ENCODE measurements at places on chromosomes 5 and 9. TPM values are rescaled to one million over a fixed set of nuclear protein-coding genes. Genes with fewer than 3 reads are reported as not detected.

- DNase-seq = no peak
Observed at GRCh38 chr5:110900829-110901228, 162.0 kb downstream of the SLC25A46 start.

Gene ECSCR
- polyA plus RNA-seq = 0.92 TPM

- DNase-seq = peak; percentile 49
Observed at GRCh38 chr9:137064027-137064879, 6.1 kb downstream of the SAPCD2 start.

Gene TMEM174
- polyA plus RNA-seq = not detected

DNA sequence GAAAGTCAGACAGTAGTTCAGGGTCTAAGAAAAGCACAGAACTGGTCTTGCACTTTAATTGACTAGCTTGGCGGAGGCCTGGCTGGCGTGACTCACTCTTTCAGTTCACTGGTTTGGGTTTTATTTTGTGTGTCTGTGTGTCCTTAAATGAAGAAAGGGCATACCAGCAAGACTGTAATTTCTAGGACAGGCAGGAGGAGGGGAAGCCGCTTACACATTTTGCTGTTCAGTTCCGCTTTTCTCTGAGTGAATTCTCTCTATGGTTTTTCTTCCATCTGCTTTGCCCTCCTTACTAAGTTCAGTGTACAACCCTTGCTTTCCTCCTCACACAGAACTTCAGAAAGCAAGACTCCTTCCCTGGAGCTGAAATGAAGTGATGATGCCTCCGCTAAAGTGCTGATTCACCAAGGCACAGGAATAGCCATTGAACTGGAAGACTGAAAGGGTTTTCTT is 150.8 kb downstream of the MEF2C start:
- DNase-seq = no peak

Gene GFI1B
- 0.05 TPM for polyA plus RNA-seq

- no peak for DNase-seq
Observed at GRCh38 chr5:149313151-149313841, 32.0 kb upstream of the GRPEL2 start.

Gene CCNB1
- 8.4 TPM for polyA plus RNA-seq

GRCh38 chr5:149367249-149367971 is 9.6 kb downstream of the PCYOX1L start:
- DNase-seq = peak; percentile 27

- DNase-seq = no peak
Observed at GRCh38 chr9:106619211-106619610, 243.8 kb upstream of the ZNF462 start.

DNA sequence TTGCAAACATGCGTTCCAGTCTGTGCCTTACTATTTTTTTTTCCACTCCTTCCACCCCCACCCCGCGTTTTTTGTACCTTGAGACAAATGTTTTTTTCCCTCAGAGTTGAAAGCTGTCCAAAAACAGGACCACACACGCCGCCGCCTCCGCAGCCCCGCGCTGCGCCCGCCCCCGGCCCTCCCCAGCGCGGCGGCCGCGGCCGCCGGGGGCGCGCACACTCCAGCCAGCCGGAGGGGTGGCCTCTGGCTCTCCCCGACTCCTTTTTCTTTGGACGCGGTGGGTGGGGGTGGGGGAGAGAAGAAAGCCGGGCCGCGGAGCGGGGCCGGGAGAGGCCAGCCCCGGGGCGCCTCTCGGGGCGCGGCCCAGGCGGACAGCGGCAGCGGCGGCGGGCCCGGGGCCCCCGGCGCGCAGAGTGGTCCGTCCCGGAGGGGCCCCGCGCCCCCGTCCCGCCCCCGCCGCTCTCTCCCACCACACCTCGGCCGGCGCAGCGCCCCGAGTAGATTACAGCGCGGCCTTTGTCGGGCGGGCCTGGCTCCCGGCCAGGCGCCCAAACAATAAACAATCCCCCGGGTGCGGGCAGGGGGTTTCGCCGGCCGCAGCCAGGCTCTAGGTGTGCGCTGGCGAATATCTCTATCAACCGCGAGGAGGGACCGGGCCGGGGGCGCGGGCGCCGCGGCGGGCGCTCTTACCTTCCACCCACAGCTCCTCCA is 10.9 kb downstream of the PTCH1 start:
- no peak for DNase-seq

Gene NREP
- 0.57 TPM for polyA plus RNA-seq

Gene ORM2
- polyA plus RNA-seq = not detected

DNA sequence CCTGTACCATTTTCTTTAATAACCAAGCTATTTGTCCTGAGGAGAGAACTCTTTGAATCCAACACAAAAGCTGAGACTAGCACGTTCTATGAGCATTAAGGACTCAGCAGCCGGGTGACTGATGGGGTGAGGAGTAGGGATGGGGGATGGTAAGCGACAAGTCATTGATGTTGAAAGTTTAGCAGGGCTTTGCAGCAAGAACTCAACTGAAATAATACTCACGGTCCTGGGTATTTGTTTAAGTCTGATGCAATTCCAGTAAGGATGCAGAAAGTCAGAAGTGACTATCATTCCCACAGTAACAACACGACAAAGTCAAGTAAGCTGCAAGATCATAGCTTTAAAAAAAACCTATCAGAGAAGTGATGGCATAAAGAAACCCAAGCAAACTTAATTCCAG is 131.1 kb downstream of the ACTL7B start:
- DNase-seq = no peak

GRCh38 chr9:112925058-112925641 is 34.5 kb upstream of the SLC46A2 start:
- no peak for DNase-seq

- DNase-seq = no peak
Observed at GRCh38 chr9:17847908-17848307, 269.0 kb downstream of the SH3GL2 start.

GRCh38 chr5:150598821-150599273 is 41.6 kb upstream of the SYNPO start:
- DNase-seq = no peak

- DNase-seq = no peak
Observed at GRCh38 chr5:72815580-72816283, 729 bp upstream of the TNPO1 start.

DNA sequence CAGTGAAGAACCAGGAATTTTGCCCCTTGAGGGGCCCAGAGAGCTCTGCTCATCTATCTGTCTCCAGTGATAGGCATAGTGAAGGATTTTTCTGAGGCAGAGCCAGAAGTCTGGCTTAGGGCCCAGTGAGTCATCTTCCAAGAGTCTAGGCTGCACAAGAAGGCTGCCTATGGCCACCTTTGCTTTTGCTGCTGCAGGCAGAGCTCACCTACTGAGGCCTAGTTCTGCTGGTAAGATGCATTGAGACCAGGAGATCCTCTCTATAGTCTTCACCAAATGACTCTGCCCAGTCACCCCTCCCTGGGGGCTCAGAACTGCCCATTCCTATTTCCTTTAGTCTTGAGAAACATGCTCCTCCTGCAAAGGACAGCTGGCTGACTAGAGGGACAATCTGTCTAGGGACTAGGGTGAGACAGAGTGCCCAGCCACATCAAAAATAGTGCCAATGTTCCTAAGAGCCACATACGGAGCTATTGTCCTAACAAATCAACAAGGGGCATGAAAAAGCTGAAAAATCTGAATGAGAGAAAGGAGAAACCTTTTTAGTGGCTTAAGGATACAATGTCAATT is 40.3 kb upstream of the CDKN2AIPNL start:
- no peak for DNase-seq

DNA sequence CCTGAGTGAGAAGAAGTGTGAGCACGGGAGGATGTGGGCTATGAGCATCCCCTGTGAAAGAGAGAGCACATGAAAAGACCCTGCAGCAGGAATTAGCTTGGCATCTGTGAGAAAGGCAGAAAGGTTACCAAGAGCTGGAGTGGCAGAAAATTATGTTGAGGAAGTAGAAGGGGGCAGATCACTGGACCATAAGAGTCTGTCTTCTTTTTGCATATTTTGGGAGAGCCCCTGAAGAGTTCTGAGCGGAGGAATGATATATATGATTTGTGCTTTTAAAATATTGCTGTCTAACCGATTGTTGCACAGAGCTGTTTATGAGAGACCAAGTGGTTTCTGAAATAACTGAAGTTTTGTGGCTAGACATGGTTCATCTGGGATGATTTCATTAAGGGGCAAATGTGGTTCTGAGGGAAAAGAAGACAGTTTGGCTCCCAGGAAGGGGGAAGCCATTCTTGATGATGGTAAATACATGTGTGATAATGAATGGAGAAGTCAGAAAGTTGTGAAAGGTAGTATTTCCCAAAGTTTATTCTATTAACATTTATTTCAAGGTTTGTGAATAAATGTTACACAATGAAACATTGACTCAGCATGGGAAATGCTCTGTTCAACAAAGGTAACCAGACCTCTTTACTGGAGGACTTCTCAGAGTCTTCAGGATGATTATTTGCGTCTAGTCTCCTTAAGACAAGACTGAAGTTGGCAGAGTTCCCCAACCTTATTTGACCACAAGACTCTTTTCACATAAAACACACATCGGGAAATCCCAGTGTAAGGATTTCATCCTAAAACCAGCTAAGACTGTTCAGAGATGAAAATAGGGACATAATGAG is 31.5 kb upstream of the ADRB2 start:
- no peak for DNase-seq

Gene ITK
- polyA plus RNA-seq = 168 TPM

Gene FNBP1
- polyA plus RNA-seq = 207 TPM

Gene GPR151
- polyA plus RNA-seq = not detected

Gene LURAP1L
- polyA plus RNA-seq = not detected

GRCh38 chr9:134688661-134689320 is 47.2 kb downstream of the COL5A1 start:
- no peak for DNase-seq

DNA sequence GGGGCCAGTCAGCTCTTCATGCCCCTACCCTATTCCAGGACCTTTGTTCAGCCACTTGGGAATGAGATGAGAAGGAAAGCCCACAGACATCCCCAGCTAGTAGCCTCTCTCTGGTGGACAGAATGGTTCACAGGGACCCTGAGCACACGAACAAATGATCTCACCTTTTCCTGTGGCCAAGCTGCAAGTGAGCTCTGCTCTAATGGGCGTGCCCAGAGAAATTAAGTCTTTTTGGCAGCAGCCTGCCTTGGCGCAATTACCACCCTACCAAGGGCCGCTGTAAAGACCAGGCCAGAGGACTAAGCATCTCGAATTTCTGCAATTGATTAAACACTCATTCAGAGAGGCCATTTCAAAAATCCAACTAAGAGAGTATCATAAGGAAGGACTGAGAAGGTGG is 56.0 kb downstream of the WHRN start:
- no peak for DNase-seq

GRCh38 chr5:36346896-36347690 is 45.4 kb upstream of the RANBP3L start:
- DNase-seq = no peak

GRCh38 chr5:1349246-1349645 is 4.3 kb upstream of the CLPTM1L start:
- no peak for DNase-seq

DNA sequence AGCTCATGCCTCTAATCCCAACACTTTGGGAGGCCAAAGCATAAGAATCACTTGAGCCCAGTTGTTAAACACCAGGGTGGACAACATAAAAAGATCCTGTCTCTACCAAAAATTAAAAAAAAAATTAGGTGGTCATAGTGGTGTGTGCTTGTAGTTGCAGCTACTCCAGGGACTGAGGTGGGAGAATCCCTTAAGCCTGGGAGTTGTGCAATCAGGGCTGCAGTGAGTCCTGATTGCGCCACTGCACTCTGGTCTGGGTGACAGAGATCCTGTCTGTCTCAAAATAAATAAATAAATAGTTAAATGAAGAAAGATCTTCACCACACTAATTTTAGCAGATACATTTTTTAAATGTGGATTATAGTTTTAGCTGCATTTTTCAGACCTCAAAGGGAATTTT is 433.2 kb downstream of the MAT2B start:
- DNase-seq = no peak

Gene NUTM2F
- polyA plus RNA-seq = not detected

DNA sequence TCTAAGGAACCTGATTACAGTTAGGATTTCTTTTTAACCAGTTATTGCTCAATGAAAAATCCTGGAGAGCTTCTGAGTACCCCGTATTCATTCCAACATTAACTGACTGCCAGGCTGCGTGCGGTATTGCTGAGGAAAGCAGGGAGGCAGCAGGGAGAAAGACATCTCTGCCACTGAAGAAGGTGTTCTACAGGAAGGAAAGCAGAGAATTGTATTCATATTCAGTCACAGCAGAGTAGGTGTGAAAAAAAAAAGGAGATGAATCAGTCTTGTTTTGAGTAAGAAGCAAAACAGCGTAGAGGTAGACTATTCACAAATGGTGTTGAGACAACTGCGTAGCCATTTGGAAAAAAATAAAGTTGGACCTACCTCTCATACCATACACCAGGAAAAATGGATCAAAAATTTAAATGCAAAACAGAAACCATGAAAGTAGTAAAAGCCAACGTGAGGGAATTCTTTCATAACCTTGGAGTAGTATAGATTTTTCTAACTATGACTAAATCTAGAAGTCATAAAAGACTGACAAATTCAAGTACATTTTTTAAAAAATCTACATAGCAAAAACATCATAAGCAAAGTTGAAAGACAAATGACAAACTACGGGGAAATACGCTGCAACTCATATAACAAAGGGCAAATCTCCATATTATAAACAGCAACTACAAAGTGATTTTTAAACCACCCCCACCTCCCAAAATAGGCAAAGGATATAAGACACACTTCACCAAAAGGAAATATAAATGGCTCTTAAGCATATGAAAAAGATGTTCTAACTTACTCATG is 9.9 kb upstream of the NR4A3 start:
- DNase-seq = peak; percentile 51

DNA sequence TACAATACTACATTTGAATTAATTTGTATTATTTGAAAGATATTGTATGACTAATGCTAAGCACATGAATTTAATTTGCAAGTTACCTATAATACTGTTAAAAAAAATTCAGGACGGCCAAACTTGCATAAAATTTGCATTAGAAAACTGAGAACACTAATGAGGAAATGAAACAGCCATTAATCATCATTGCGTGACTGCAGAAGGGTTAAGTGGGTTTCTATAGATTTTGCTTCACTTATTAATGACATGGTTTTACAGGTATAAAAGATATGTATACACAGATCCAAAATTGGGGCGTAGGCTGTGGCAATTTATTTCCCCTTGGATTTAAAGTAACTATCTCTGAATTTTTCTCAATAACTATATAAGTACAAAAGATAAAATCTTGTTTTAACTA is 882.6 kb downstream of the PTPRD start:
- no peak for DNase-seq

Gene HRH2
- 1.7 TPM for polyA plus RNA-seq
